ENCODE measurements at places on chromosomes 7 and 10.

DNA sequence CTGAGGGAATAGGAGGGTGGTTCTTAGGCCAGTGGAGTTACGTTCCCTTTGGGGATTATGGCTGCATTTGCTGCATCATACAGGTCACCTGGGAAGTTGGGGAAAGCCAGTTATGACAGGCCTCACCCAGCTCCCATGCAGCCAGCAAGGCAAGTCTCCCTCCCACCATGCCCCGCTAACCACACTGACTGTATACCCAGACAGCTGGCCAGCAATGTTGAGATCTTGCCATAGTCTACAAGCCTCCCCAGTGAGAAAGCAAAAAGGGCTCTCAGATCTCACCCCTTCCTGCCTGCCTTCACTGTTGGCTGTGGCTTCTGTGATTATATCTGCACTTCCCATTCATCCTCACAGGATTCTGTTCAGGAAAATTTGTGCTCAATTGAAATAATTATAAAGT is 133.3 kb upstream of the HGF start:
- DNase-seq: no peak

DNA sequence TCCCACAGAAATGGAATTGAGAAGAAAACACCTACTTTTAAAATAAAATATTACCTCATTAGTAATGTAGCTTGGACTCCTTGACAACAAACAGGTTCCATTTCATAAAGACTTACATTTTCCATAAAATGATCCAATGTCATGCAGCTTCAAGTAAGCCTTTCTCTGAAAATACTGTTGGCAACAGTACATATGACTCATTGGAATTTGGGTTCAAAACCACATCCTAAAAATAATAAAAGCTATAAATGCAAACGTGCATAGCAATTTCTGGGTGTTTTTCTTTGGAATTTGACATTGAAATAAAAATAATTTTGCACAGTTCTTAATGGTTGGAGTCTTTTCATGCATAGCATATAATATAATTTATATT is 47.9 kb downstream of the FHIP2A start:
- peak; percentile 9 for DNase-seq

DNA sequence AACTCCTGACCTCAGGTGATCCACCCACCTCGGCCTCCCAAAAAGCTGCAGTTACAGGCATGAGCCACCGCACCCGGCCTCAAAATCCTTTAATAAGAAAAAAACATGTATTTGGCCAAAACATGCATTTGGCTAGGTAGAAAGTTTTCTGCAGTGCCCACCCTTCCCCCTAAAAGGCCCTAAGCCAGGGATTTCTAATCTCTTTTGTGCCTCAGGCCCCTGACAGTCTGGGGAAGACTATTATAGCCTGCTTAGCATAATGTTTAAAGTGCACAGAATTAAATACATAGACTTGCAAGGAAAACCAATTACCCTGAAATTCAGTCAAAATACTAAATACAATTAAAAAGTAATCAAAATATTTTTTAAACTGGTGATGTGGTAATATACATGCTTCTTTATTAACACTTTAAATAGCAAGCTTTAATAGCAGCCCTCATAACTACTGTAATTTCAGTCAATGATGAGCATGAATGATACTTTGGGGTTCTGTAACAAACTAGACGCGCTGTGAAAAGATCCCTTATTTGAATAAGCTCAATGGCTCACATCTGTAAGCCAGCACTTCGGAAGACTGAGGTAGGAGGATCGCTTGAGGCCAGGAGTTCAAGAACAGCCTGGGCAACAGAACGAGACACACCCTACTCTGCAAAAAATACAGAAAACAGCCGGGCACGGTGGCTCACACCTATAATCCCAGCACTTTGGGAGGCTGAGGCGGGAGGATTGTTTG is 29.9 kb downstream of the SPDYE6 start:
- DNase-seq: no peak

DNA sequence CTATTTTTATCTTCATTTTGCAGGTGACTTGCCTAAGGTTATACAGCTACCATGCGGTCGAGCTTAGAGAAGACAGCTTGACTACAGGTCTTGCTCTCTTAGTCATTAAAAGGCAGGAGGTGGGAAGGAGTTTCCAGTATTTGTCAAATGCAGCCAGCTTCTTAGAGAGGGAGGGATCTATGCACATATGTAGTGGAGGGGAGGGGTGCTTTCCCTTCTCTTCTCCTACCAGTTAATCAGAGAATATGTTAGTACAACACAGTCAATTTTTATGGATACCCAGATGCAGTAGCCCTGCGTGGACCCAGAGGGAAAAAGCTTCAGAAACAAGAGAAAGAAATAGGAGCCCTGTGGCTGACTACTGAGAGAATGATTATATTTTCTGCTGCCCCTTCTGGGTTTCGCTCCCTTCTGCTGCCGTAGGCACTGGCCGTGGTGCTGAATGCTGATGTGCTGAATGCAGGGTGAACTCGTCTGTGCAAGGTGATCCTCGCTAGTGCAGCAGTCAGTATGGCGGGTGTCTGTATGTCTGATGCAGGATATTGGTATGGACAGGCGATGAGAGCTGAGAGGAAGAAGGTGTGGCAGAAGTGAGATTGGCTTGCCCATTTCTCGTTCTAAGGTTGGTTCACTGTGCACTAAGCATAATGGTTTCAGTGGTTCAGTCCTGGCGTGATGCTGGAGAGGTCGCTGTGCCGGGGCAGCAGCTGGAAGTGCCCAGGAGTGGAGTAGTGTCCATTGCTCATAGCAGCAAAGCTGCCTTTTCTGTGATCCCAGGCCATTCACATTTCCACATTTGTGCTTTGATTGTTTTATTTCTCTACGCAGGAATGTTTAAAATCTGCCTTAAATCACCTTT is 189.2 kb upstream of the PODXL start:
- peak; percentile 48 for DNase-seq

GRCh38 chr10:103452506-103453230 is 498 bp upstream of the CALHM2 start:
- DNase-seq: no peak

DNA sequence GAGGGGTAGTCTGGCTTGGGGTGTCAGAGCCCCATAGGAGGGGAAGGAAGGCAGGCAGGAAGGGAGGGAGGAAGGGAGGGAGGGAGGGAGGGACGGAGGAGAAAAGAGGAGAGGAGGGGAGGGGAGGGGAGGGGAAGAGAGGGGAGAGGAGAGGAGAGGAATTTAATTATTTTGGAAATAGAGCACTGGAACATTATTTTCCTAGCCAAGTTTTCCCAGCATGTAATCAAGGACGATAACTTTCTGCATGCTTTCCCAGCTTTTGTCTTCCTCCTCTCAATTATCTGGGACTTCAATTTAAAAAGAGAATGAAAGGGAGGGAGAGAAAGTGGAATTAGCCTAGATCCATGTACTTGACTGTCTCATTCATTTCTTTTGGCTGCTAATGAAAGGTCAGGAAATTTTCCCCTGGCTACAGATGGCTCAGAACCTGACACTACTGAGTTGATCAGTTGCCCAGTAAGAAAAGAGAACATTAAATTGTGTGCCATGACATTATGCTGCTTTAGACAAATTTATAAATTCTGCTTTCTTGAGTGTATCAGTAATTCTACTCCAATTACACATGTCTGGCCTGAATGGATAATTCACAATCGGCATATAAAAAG is 148.8 kb downstream of the LRRC4 start:
- no peak for DNase-seq

DNA sequence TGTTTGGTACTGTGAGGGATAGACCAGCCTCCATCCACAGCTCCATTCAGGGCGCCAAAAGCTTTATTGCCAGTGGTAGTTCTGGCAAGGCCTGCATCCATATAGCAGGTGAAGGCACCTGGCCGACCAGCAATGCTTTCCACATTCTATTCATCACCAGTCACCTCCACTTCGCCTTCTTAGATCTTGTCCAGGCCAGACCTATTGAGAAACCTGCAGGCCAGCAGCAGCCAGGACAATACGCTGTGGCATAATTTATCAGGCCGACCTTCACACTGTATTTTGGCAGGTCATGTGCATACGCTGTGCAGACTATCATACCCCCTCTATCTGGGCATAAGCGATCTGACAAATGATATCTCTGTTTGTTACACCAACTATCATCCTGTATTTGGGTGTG is 15.2 kb upstream of the KNDC1 start:
- no peak for DNase-seq

DNA sequence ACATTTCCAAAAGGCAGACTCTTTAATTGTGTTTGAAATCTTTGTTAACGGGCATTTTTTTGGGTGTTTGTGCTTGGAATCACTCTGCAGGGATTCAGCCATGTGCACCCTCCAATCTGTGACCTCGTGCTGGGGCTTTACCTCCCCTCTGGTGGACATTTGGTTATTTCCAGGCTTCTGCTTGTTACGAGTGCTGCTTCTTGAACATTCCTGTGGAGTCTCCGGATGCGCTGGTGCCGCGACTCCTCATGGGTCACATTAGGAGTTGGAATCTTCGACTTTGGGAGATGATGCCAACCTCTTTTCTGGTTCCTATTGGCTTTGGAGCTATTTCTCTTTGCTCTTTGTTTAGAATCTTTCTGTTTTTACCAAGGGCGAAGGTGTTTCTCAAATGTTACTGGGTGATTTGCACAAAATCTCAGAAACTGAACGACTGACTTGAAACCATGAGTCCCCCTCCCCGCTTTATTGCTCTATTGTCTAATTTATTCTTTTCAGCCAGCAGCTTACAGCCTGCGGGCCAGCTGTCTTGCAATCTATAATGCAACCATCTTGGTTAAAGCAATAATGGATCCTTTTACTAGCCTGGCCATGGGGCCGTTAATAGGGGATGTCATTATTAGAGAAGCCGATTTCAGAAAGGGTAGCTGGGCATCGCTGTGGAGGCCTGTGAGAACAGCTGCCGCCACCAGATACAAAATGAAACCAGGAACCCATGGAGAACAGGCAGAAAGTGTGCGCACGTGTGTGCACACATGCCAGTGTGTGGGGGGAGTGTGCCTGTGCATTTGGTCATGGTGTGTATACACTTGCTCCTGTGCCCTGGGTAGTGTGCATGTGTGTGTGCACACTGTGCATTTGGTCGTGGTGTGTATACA is 9.9 kb upstream of the DPYSL4 start:
- no peak for DNase-seq

- no peak for DNase-seq
Measured at GRCh38 chr10:78703593-78703992, 365.2 kb upstream of the ZMIZ1 start.

DNA sequence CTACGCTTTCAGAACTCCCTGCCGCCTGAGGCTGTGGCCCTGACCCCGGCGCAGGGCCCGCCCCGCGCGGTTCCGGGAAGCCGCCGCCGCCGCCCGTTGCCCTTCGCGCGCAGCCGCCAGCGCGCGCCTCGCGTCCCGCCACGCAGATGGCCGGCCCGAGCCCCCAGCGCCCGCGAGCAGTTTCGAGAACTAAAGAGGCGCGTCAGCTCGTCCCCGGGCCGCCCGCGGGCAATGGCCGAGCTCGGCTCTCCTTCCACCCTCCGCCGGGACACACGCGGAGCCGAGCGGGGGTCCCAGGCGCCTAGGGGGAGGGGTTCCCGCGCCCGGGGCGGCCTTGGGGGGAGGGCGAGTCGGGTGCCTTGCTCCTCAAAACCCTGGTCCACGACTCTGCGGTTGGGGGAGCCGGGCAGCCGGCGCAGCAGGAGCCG is 1.8 kb downstream of the HNRNPF start:
- DNase-seq: peak; percentile 66

DNA sequence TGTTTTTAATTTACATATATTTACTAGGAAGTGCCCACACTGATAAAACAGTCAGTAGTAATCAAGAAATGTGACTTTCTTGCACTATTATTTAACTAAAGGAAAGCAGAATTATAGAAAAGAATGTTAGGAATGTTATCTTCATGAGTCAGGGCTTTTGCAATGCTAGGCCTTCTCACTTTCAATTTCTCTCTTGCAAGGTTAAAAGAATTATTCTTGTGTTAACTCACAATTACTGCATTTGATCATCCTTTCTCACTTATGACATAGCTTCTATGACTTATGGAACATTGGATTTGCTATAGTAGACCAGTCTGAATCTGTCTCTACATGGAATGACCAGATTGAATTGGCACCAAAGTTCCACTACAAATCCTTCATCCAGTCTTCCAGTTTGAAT is 192.4 kb downstream of the SDK1 start:
- no peak for DNase-seq

DNA sequence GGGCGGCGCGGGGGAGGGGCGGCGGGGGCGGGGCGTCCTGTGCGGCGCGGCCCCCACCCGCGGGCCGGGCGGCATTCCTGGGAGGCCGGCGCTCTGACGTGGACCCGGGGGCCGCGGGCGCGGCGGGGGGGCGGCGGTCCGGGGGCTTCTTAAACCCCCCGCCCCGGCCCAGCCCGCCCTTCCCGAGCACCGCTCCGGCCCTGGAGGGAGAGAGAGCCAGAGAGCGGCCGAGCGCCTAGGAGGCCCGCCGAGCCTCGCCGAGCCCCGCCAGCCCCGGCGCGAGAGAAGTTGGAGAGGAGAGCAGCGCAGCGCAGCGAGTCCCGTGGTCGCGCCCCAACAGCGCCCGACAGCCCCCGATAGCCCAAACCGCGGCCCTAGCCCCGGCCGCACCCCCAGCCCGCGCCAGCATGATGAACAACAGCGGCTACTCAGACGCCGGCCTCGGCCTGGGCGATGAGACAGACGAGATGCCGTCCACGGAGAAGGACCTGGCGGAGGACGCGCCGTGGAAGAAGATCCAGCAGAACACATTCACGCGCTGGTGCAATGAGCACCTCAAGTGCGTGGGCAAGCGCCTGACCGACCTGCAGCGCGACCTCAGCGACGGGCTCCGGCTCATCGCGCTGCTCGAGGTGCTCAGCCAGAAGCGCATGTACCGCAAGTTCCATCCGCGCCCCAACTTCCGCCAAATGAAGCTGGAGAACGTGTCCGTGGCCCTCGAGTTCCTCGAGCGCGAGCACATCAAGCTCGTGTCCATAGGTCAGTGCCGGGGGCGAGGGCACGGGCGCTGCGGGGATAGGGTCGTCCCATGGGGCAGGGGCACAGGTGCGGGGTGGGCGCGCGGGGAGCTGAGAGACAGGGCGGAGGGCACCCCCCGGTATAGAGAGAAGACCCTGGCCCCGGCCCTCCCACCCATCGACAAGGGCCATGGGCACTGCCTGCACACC is at the start of gene FLNC:
Gene FLNC, plus strand, starts transcription at position 176 of the 947 bp plus-strand sequence. Its CDS starts 232 bp downstream, at position 408.
- DNase-seq: peak; percentile 51

- DNase-seq: no peak
Measured at GRCh38 chr7:20284003-20284770, 46.5 kb upstream of the ITGB8 start.

- no peak for DNase-seq
Measured at GRCh38 chr7:82388138-82388537, 55.4 kb downstream of the CACNA2D1 start.

DNA sequence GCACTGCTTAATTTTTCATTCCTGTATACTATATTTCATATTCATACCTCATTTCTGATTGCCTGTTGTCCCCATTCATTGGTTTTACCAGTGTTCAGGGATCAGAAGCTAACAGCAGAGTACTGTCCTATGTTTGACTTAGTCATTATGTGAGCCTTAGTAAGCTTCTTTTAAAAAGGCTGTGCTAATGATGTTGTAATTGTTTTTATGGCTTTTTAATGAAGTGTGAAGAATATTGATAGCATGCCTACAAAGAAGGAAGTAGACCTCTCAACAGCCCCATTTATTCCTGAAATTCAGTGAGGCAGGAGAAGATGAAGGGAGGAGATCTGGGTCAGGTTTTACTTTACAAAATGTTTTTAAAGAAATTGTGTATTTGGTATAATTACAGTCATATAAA is 61.7 kb downstream of the AGK start:
- DNase-seq: no peak

GRCh38 chr10:113278221-113278620 is 274.6 kb upstream of the HABP2 start:
- DNase-seq: no peak

All from NB4 (cell line).